ENCODE measurements at places on chromosomes 1 and 21. TPM values are rescaled to one million over a fixed set of nuclear protein-coding genes. Genes with fewer than 3 reads are reported as not detected.

- no peak for DNase-seq
Observed at GRCh38 chr1:74790453-74790852, 57.5 kb downstream of the TYW3 start.

- no peak for DNase-seq
Observed at GRCh38 chr1:9203511-9203982, 31.0 kb upstream of the H6PD start.

DNA sequence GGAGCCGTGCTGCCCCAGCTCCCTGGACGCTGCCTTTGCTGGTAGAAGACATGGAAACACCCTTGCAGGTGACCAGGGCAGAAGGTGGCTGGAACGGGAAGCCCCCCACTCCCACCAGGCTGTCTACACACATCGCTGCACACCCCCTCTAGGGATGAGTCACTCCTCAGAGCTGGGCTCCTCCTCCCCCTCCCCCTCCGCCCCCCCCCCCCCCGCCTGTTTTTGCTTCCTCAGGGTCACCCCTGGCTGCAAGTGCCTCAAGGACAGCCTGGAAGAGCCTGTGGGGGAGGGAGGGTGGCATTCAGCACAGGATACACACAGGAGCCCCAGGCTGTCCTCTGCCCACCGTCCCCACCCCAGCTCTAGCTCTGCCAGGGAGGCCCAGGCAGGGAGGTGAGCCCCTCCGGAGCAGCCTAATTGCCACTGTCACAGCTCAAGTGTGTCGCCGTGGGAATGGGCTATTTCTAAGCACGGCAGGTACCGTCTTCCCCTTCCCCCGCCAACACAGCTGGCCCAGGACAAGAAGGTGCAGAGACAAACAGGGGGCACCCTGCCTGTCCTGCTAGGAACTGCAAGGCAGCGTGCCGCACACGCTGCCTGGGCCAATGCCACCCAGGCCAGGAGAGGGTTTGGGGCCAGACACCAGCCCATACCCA, 2.5 kb downstream of the FNDC10 start:
- no peak for DNase-seq

GRCh38 chr1:7580923-7581753, 190.0 kb upstream of the VAMP3 start:
- DNase-seq, result no peak

GRCh38 chr1:211739671-211740411, 64.4 kb upstream of the NEK2 start:
- no peak for DNase-seq

- DNase-seq, result no peak
Observed at GRCh38 chr1:36702963-36703362, 220.2 kb upstream of the CSF3R start.

DNA sequence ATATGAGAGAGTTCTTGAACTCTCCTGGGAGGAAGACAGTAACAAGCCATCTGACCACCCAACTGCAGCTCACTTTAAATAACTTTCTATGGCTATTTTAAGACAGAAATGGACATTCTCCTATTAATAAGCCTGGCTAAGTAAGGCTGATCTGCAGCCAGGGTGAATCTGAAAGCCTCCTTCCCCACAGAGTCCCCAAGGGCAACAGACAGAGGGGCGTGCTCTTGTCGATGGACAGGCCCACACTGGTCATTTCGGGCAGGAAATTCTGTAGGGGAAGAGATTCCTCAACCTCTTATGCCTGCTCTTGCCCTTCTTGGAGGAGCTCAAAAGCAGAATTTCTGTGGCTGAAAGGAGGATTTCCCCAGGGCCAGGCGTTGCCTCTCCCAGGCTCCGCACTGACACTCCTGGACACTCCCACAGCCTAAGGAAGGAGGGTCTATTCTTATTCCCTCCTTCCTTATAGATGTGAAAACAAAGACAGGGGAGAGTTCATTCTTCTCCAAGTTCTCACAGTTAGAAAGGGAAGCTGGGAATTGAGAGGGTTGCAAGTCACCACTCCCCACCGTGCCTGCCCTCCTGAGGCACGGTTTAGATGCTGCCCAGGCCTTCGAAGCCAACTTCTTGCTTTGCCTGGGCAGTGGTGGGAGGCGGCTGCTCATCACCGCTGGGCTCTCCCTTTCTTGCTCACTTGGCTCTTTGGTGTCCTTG, 17.9 kb upstream of the KANK4 start:
- DNase-seq, result no peak

DNA sequence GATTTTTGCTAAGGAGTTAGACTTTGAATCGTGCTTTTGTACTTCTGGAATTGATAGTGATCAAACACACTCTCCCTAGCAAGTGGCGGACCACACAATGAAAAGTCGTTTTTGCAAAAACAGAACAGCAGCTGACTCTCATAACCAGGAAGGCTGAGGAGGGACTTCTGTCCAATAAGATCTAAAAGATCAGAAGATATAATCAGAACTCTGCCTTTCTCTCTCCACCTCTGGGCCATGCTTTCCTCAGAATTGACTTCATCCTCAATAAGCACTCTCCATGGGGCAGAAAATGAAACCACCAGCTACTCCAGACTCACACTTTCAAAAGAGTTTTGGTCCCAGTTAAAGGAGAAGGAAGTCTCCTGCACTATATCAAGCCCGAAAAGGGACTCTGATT, 55.3 kb upstream of the SAMD13 start:
- no peak for DNase-seq

The DIPK1A gene
- 14.4 TPM for total RNA-seq

All from T-cell (primary cell).